ENCODE measurements at places on chromosomes 5 and 9.
A peak's percentile ranks its signal among the peaks of the same experiment; 100 is the strongest.

- no peak for DNase-seq
Observed at GRCh38 chr9:82354279-82354659, 365.7 kb downstream of the SPATA31D1 start.

DNA sequence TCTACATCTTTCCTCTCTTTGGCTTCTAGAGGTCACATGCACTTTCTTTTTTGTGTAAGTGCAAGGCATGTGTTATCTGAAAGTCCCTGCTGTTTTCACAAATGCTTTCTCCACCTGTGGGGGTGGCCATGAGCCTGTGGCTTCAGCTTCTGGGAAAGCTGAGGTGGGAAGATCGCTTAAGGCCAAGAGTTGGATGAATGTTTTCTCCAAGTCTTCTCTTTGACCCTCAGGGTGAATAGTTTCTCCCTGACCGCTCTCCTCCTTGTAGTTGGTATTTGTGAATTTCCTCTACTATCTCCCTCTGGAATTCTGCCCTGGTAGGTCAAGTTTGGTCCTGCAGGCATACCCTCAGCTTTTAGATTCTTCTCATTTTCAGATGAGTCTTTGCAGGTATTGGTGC lies 74.2 kb downstream of the UGCG start:
- DNase-seq: no peak

GRCh38 chr9:78235256-78235761 lies 566 bp upstream of the CEP78 start:
- DNase-seq: no peak

- DNase-seq: no peak
Observed at GRCh38 chr9:13621872-13622564, 342.5 kb upstream of the MPDZ start.

DNA sequence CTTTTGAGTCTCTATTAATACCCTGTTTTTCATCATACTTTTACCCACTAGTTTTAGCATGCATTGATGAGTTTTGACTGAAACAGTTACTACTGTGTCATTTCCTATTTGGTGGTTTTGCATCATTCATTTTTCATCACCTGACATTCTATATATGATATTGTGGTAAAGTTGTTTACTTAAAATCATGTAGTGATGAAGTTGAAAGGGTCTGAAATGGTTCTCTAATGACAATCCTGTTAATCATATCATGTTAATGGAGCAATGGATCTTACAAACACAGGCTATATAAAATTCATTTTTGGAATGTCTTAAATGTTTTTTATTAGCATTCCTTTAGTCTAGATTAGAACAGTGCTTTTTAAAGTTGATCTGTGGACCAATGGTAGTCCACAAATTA lies 84.1 kb downstream of the ERBIN start:
- DNase-seq: peak; percentile 17

- DNase-seq: no peak
Observed at GRCh38 chr9:90631964-90632363, 10.7 kb downstream of the DIRAS2 start.

DNA sequence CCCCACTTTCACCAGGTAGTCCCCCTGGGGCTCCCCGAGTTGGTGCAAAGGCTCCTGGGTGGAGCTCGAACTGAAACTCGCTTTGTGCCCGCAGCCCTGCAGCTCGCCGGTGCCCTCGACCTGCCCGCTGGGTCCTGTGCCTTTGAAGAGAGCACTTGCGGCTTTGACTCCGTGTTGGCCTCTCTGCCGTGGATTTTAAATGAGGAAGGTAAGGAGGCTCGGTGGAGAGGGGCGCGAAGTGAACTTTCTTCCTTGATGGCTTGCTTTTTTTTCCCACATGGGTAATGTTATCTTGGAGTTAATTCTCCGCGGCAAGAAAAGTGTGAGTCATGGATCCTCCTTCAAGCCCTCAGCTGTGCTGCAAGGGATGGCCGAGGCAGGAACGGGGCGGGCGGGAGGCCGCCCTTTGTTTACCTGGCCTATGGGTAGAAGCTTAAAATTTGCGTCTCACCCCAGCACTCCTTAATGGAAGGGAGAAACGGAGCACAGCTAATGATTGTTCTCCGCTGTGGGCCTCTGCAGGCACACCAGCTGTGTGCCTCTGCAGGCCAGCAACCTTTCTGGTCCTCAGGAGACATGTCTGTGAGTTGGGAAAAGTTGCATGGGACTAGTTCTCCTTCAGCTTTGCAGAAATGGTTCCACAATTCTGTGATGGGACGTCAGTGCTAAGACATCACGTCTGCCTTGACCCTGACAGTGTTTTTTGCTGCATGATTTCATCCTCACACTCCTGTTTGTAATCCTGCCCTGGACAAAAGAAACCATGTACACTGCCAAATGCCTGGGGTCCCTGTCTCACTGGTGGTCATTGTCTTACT lies 1.1 kb downstream of the MAMDC2 start:
- DNase-seq: no peak

GRCh38 chr9:96453625-96454024 lies 3.7 kb downstream of the HABP4 start:
- no peak for DNase-seq

DNA sequence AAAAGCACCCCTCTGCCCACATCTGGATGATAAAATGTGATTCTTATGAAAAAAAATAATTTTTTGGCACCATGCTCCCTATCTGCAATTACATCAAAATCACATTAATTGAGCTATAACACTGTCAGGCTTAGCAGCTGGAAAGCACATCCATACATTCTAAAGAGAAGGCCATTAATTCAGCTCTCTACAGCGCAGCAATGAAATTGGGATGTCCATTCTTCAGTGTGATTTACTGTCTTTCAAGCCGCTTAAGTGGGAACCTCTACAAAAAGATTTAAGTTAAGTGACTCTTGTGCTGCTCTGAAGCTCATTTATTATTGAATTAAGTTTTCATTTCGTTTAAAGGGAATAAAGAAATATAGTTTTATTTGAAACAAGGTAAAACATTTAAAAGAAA lies 171.3 kb downstream of the EBF1 start:
- DNase-seq: no peak

- DNase-seq: no peak
Observed at GRCh38 chr9:70581214-70581954, 166.9 kb upstream of the KLF9 start.

Data from naive thymus-derived CD8-positive, alpha-beta T cell (primary cell).